ENCODE measurements at places on chromosomes 7 and 10.

GRCh38 chr7:22278660-22279059 is 78.3 kb downstream of the RAPGEF5 start:
- DNase-seq, result no peak

GRCh38 chr10:111445667-111446066 is 368.8 kb downstream of the ADRA2A start:
- no peak for DNase-seq

DNA sequence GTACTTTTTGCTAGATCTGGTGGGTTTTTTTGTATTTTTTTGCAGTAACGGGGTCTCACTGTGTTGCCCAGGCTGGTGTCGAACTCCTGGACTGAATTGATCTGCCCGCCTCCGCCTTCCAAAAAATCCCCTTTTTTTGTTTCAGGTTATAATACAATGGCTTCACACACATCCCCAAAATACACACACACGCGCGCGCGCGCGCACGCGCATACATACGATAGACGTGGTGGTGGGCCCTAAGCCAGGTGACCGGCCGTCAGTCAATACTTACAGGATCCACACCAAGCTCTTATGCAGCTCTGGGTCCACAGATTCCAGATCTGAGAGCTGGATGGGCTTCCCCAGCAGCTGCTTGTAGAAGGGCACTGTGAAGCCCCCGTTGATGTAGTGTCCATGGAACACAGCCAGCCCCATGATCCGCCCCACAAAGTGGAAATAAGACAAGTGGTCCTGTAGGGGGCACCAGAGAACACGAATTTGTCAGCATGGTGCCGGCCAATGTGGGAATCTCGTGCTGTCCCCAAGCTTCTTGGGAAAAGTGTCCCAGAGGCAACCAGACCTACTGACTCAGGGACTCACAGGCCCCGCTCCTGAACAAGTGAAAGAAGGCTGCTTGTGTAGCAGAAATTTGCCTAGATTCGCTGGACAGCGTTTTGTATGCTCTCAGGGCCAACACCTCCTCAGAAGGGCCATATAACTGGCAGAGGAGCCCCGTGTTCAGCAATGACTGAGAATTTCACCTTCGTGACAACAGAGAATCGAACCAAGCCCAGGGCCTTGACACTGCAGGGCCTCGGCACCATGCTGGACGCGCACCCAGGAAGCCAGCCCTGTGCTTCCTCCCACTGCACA is 103.6 kb downstream of the SMURF1 start:
- DNase-seq, result peak; percentile 83

- no peak for DNase-seq
These were observed 424.2 kb upstream of the CNTNAP2 start for GRCh38 chr7:145692237-145692950.

All from tibial nerve (tissue), 4 donors.